ENCODE measurements at places on chromosomes 7 and 10. TPM values are rescaled to one million over a fixed set of nuclear protein-coding genes. Genes with fewer than 3 reads are reported as not detected.

The SPDYE1 gene
- not detected for total RNA-seq

The SLC18A3 gene
- total RNA-seq: not detected

The TRPV5 gene
- total RNA-seq: not detected

The PALD1 gene
- 0.10 TPM for total RNA-seq

The EPHA1 gene
- not detected for total RNA-seq

The CPN1 gene
- total RNA-seq: not detected

The PRLHR gene
- not detected for total RNA-seq

The CALY gene
- total RNA-seq: not detected

The NPM3 gene
- total RNA-seq: 69.6 TPM

The SPDYE11 gene
- not detected for total RNA-seq

The SEMA3C gene
- total RNA-seq: 111 TPM

The HELLS gene
- total RNA-seq: 39.2 TPM

GRCh38 chr7:105278973-105279687 lies 109.6 kb downstream of the SRPK2 start:
- peak; percentile 6 for DNase-seq

DNA sequence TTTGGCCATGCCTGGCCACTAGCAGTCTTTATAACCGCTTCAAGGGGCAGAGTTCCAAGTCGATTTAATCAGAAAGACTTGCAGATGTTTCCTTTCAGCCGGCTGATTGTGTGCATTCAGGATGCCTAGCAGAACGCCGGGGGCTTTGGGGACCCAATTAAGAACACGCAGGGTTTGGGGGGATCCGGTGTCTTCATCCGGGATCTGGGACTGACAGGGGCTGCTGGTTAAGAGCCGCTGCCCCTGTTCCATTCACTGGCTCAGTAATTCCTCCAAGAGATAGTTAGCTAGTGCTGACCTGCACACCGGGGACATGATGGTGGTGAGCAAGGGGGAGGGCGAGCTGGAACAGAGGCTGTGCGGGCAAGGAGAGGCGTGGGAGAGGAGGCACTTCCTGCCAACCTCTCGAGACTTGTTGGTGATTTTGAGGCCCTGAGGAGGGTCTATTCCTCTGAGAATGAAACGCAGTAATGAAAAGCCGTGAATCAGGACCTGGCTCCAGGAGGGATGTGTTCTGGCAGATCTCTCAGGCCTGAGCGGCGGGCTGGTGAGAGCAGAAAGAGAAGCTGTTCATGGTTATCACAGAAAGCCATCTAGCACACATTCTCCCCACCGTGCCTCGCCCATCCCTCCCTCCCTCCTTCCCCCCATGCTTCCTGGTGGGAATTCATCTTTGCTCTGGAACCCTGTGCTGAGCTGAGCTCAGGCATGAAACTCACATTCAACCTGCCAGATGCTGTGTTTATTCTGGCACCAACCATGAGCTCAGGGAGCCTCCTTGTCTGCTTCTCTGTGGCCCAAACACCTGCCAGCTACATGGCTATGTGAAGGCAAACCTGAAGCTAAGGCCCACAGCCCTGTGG lies 152.0 kb downstream of the CCDC3 start:
- no peak for DNase-seq

GRCh38 chr7:155844526-155844925 lies 32.3 kb upstream of the SHH start:
- DNase-seq: no peak

- no peak for DNase-seq
Observed at GRCh38 chr7:121456015-121456414, 59.9 kb upstream of the FAM3C start.

GRCh38 chr7:155791836-155792235 lies 20.4 kb downstream of the SHH start:
- DNase-seq: peak; percentile 17

GRCh38 chr7:99928994-99929729 lies at the start of gene GJC3:
TSS of gene GJC3 (minus strand) at chr7:99929620. CDS start at chr7:99929620, 0 bp downstream.
- peak; percentile 67 for DNase-seq

DNA sequence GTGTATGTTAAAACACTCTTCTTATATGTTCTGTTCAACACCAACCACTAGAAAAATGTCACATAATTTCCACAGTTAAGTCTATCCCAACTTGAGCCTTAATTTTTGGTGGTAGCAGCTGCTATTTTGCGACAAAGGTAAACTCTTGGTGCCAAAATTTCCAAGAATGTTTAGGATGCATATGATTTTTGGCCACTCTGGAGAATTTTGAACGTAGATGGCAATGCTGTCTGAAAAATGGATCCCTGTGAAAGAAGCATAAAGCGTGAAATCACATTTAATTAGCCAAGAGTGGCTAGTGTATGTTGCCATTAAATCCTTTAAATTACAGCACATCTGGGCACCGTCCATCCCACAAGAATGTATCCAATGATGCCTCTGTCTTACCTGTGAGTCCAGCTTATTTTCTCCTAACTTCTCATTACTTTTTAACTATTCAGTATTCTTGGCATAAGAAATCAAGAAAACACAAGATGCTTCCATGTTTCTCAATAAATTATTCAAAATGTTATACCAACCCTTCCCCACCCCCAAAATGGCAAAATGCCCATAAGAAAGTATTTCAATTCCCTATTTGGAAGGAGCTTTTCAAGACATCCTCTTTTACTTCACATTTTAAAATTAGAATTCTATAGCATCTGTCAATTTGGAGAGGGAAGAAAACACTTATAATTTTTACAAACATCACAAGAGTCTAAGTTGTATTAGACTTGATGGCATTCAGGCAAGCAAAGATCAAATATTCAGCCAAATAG lies 12.4 kb downstream of the PTPRZ1 start:
- no peak for DNase-seq

- DNase-seq: no peak
Observed at GRCh38 chr7:153920126-153920525, 132.1 kb upstream of the DPP6 start.

GRCh38 chr10:5833814-5834213 lies 20.6 kb upstream of the GDI2 start:
- DNase-seq: no peak

DNA sequence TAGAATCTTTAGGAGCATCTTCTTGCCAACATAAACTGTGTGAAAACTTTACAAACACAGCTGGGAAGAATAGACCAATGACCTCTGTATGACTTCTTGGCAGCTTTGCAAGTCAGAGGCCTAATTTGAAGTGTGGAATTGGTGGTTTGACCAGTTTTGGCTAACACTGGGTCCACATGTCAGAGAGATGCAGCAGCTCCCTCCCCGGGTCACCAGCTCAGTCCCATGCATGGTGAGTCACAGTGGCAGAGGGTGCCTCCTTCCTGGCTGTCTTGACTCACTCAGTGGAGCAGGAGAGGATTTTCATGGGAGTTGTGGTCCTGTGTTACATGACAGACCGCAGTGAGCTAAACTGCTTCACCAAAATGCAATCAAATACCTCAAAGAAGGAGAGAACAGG lies 8.2 kb upstream of the STARD3NL start:
- peak; percentile 100 for DNase-seq

DNA sequence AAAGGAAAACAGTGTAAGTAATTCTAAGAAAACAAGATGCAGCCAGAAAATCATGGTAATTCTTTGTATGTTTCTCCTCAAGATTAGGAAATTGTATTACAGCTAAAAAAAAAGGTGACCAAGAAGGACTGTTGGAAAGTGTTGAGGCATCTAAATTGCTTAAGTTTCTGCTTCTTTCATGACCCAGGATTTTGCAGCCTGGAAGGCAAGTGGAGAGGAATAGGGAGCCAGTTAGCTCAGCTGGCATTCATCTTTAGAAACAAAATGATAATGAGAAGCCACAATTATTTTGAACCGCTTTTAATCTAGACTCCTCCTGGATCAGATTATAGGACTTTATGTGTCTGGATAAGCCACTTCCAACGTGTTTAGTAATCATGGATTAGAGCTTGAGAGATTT lies 56.8 kb upstream of the TMEM229A start:
- DNase-seq: no peak

- DNase-seq: no peak
Observed at GRCh38 chr10:98128802-98129201, 5.7 kb upstream of the R3HCC1L start.

- DNase-seq: no peak
Observed at GRCh38 chr10:125134916-125135770, 25.2 kb downstream of the CTBP2 start.

DNA sequence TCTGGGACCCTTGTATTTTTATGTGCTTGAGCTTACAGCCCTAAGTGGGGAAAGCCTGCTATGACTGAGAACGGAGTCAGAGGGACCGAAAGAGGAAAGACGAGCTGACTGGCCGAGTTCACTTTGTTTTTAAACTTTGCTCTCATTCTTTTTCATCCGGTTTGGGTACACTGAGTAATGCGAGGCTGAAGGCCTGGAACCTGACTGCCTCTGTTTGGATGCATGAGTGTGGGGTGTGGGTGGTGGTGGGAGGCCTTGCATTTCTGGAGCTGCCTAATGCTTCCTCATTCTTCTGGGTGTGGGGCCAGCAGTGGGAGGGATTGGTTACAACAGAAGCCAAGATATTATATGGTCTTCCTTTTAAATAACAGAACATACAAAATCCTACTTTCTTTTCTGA lies 155.5 kb downstream of the BUB3 start:
- no peak for DNase-seq

- DNase-seq: peak; percentile 51
Observed at GRCh38 chr10:33094263-33095051, 136.4 kb upstream of the ITGB1 start.

DNA sequence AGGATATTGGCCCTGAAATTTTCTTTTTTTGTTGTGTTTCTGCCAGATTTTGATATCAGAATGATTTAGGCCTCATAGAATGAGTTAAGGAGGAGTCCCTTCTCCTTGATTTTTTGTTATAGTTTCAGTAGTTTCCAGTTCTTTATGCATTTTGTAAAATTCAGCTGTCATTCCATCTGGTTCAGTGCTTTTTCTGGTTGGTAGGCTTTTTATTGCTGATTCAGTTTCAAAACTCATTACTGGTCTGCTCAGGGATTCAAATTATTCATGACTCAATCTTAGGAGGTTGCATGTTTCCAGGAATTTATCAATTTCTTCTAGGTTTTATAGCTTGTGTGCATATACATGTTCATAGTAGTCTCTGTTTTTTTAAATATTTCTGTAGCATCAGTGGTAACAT lies 10.1 kb upstream of the TMEM196 start:
- no peak for DNase-seq

DNA sequence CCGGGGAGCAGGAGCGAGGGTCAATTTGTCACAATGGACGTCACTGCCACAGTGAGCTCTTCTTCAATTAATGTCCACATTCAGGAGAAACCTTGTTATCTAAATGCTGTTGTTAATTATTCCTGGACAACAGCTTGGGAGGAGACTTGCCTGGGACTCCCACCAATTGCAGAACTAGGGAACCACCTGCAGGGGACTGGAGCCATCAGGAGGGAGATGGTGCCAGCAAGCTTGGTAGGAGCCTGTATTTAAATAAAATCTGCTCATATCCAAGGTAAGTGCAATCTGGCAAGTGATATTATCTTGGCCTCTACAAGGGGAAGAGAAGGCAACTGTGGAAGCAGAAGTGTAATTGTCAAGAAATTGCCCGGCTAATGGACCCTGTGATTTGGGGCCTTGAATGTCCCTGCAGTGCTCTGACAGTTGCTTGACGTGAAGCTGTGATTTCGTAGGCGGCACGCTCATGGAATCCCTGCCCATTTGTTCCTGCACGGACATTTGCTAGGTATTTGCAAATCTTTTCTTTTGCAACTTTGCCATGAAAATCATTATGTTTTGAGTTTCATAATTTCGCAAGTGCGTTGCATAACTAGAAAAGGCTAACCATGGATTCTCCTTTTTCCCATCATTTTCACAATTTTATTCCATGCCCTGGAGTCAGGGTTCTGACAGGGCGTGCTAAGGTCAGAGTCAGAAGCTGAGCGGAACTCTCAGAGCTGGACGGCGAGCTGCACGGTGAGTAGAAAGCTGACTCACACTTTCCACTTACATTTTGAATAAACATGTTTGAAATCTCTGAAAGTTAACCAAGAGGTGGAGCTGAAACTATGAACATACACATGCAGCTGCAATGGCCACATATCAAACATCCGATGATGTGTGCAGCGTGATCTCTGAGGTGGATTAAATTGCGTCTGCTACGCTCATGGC lies 84.9 kb upstream of the TCERG1L start:
- DNase-seq: no peak

DNA sequence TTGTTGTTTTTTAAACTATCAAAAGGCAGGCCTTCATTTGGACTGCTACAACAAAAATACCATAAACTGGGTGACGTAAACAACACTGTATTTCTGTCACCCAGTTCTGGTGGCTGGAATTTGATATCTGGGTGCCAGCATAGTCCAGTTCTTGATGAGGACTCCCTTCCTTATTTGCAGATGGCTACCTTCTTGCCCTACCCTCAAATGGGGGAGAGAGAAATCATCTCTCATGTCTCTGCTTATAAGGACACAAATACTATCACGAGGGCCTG lies 25.2 kb downstream of the ACTA2 start:
- no peak for DNase-seq

- no peak for DNase-seq
Observed at GRCh38 chr7:82364048-82364447, 79.5 kb downstream of the CACNA2D1 start.

DNA sequence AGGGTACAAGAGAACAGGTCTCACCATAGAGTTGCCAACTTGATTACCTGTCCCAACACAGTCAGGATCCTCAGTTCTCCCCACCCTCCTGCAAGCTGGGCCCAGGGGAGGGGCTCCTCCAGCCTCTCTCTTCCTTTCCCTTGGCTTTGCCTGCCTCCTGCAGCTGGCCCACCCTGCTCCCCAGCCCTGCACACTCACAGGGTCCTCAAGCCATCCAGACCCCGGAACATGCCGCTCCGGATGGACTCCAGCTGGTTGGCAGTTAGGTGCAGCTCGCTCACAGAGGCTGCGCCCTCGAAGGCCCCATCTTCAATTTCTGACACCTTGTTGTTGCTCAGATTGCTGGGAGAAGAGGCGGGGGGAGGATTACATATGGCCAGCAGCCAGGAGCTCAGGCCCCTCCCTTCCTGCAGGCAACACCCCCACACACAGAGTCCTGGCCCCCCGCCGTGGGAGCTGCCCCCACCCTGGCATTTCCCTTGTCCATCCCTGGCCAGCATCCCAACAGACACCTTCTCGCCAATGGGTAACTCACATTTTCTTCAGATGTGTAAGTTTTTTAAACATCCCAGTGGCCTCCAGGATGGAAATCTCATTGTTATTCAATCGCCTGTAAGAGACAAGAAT lies 139.2 kb downstream of the SLIT1 start:
- DNase-seq: no peak

DNA sequence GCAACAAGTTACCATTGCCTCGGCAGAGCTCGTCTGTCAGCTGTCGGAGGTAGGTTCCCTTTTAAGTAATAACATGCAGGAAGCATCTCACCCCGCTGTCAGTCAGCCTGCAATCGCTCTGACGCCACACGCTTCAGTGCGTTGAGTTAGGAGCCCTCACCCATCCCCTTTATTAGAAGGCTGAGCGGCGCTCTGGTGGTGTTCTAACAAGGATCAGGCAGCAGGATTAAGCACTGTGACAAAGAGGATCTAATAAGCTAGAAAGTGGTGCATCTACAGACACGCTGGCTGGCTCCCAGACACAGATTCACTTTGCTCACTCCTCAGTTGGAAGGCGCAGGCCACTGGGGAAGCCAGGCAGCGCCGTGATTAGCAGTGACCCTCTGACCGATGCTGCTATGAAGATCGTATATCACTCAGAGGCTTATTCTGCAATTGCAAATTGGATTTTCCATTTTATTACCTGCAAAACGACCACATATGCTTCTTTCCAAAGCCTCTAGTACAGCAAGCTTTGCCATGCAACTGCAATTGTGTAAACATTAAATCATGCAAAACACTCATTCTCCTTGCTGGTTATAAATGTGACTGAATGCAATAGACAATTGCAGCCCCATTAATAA lies 117.7 kb downstream of the RSU1 start:
- no peak for DNase-seq

GRCh38 chr10:103241262-103242011 lies 4.2 kb upstream of the RPEL1 start:
- peak; percentile 59 for DNase-seq

Data from RPMI7951 (cell line).